ENCODE measurements at places on chromosomes 3 and 15.
A peak's percentile ranks its signal among the peaks of the same experiment; 100 is the strongest.

DNA sequence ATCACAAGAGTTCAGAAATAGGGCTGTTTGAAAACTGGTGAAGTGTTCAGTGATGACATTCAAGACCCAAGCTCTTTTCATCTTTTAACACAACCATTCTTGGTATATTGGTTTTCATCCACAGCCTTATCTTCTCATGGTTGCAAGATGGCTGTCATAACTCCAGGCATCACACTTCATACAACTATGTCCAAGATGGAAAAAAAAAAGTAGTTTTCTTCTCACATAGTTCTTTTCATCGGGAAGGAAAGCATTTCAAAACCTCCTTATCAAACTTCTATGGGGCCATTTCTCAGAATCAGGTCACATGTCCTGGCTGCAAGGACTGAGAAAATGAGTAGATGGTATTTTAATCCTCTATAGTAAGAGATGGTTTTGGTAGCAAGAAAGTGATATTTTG lies 21.1 kb upstream of the MFSD1 start:
- DNase-seq: no peak

- no peak for DNase-seq
Measured at GRCh38 chr15:71125831-71126450, 10.7 kb downstream of the THSD4 start.

DNA sequence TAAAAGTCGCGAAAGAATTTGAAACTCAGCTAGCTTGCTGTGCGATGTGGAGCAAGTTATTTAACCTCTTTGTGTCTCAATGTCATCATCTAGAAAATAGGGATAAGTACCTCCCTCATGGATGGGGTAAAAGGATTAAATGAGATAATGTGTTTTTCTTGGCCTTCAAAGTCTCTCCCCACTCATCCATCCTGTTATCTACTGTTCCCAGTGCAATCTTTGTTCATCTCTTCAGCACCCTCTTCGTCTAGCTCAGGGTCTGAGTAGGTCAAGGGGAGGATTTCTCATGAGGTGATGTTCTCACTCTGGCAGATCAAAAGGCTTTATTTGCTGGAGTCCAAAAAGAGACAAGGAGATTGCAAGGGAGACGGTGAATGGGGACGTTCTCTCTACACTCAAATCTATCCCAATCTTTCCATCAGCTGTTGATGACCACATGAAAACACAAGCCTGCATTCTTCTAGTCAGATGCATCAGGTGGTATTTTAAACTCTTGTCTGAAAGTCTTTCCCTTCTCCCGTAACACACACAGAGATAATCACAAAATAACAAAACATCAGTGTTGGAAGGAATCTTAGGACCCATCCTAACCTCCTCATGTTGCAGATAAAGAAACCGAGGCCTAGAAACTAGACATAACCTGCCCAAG lies 1.3 kb downstream of the MESD start:
- DNase-seq: no peak

- no peak for DNase-seq
Measured at GRCh38 chr15:31482122-31482922, 155.7 kb downstream of the KLF13 start.

DNA sequence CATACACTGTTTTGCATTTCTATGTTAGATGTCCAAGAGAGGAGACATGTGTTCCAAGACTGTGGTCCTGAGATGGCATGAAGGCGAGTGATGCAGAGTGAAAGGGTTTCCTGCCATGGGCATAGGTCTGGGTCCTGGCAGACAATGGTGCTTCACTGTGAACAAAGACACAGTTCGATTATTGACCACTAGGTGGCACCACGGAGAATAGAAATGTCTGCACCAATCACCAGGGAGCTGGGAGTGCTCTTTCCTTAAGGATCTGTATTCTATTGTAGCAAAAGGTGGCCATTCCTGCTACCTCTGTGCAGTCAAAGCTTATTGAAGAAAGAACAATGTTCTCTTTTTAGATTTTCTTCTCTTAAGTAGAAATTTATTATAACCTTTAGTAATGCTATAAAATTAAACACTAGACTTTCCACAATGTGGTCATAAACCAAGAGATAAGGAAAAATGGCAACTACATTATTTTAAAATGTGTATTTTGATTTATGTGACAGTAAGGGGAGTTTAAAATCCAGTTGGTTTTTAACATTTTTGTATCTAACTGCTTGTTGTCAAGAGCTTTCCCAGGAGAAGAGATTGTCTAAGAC lies 88.7 kb downstream of the GABRG3 start:
- DNase-seq: no peak

GRCh38 chr3:156681002-156681401 lies 6.6 kb downstream of the TIPARP start:
- DNase-seq: no peak

DNA sequence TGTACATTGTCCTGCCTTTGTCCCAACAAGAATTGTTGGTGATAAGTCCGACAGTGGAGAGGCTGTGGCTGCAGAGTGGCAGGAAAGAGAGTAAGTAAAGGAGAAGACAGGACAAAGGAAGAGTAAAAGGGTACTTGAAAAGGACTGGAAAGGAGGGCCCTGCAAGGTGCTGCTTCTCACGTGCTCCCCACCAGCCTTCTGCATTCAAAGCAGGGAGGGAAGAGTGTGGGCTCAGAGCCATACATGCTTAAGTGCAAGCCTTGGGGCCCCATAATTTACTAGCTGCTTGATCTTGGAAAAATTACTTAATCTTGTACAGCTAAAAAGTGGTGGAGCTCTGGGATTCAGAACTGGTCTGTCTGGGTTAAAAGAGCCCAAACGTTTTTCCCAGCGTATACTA lies 29.9 kb downstream of the MME start:
- DNase-seq: no peak

DNA sequence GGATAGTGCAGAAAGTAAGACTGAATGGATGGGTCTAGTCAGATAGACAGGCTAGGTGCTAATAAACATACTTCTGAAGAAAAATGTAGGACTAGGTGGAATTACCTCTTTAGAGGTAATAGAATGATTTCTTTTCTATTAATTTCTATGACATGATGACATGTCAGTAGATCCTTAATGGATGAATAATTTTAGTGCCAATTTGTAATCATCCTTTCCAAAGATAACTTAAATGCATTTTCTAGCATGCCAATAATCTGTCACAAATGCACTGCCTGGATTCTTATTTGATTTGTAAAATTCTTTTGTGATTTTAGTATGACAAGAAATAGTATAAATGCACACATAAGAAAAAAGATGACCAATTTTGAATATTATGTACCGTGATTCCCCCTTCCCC lies 356.7 kb downstream of the NAALADL2 start:
- no peak for DNase-seq

- DNase-seq: no peak
Measured at GRCh38 chr3:146524961-146525360, 19.4 kb downstream of the PLSCR1 start.

DNA sequence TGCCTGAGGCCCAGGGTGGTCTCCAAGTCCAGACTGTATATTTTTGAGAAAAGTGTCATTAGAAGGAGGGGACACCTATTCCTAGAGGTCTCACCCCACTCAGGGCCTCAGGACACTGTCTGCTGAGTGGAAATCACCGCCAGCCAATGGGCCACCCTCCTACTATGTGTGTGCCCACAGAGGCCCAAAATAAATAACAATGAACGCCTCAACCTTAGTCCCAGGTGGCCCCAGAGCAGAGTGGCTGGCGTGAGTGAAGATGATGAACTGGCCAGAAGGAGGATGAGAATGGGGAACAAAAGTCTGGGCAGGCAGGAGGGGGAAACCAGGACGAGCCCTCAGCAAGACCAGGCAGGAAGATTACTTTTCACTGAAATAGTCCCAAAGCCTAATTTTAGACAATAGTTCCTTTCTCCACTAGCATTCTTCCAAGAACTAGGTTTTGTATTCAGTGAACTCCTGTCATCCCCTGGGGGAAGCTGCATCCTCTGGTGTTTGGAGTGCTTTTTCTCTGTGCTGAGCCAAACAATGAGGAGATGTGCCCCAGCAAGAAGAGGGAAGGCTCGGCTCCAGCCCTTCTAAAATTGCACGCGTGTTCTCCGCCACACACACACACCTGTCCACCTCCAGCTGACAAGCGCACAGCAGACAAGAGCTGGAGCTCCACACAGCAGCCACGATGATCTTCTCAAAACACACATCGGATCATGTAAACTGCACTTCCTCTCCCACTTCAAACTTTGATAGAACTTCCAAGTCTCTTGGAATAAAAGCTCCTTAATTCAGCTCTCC lies 72.2 kb downstream of the ADCY5 start:
- DNase-seq: no peak

GRCh38 chr3:49626796-49627195 lies 47.4 kb upstream of the APEH start:
- DNase-seq: no peak

- DNase-seq: no peak
Measured at GRCh38 chr3:179027326-179027900, 44.2 kb downstream of the ZMAT3 start.

- no peak for DNase-seq
Measured at GRCh38 chr3:114794894-114795630, 352.0 kb downstream of the ZBTB20 start.

GRCh38 chr3:80040067-80040466 lies 272.3 kb upstream of the ROBO1 start:
- no peak for DNase-seq

DNA sequence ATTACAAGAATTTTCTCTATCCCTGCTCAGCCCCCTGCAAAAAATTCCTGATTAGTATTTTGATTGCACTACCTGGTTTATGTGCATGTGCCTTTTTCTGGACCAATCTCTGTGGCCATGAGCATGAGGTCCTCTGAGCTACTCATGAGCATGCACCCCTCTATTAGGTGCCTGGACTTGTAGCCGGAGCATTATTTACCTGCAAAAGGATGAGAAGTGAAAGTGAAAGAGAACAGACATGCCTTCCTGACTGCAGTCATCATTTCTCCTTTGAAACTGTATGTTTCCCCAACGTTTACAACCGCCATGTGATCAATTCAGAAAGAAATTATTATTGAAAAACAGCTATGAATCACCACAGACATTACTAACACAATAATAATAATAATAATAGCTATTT lies 1008.8 kb downstream of the ROBO2 start:
- DNase-seq: no peak

- peak; percentile 71 for DNase-seq
Measured at GRCh38 chr3:188097791-188098190, 56.2 kb upstream of the LPP start.

DNA sequence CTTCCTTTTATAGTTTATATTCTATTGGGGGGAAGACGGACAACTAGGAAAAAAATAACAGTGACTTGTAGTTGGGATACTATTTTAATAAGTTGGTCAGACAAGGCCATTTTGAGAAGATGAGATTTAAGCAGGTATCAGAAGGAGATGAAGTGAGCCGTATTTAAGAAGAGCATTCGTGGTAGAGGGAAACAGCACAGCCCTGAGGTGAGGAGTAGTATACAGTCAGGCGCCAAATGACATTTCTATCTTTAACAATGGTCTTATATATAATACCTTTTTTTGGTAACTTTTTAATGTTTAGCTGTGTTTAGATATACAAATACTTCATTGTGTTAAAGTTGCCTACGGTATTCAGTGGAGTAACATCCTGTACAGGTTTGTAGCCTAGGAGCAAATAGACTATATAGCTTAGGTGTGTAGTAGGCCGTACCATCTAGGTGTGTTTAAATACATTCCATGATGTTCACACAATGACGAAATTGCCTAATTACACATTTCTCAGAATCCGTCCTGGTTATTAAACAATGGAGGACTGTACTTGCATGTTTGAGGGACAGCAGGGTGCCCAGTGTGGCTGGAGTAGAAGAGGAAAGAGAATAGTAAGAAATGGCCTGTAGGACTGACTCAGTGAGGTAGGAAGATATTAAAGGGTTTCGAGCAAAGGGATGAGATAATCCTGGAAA lies 1.6 kb downstream of the NKTR start:
- no peak for DNase-seq

DNA sequence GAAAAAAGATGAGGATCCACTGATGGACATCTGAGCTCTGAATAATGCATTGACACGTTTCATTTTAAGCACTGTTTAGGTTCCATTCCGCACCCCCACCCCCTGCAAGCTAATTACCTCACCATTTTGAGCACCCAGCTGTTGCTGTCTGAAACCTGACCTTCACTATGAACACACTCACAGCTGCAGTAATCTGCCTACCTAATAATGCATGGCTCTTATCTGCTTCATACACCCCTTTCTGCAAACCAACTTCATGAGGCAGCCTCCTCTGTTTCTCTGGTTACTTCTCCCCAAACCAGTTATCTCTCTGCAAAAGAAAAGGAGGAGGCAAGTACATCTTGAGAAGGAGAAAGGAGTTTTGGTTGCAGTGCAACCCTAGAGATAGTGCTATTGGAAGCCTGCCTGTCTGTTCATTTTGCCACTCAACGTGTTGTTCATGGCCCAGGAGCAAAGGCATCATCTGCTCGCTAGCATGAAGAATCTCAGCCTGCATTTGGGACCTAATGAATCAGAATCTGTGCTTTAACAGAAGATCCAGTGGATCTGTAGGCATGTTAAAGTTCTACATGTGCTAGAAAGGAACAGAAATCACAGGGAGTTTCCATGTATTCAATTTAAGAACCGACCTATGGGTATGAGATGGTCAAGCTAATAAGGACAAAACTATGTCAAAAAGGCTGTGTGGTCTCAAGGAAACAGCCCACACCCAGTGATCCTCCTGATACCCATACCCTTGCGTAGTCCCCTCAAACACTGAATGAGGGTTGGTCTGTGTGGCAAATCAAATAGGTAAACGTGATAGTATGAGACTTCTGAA lies 87.2 kb downstream of the MB21D2 start:
- DNase-seq: no peak

DNA sequence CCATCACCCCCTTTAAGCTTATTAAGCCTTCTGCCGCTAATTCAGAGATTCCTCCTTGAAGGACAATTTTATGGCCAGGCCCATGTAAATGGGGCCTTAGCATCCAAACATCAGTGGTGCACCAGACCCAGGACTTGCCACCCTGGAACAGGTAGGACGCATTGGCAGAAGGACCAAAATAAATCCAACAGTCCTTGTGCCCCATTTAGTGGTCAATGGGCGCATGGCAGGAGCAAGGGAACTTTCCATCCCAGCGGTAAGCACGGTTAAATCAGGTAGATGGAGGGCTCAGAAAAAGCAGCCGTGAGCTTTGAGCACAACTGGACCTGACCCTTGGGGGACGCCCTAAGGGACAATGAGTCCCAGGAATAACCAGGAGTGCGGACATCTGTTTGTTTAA lies 540.8 kb upstream of the ROBO1 start:
- DNase-seq: no peak

All from bone marrow (tissue), 2 donors.